ENCODE measurements at places on chromosomes 5 and 9.

GRCh38 chr5:168328814-168329213, 37.4 kb downstream of the WWC1 start:
- no peak for DNase-seq

GRCh38 chr5:80125962-80126480, 90.9 kb downstream of the THBS4 start:
- peak; percentile 23 for DNase-seq

DNA sequence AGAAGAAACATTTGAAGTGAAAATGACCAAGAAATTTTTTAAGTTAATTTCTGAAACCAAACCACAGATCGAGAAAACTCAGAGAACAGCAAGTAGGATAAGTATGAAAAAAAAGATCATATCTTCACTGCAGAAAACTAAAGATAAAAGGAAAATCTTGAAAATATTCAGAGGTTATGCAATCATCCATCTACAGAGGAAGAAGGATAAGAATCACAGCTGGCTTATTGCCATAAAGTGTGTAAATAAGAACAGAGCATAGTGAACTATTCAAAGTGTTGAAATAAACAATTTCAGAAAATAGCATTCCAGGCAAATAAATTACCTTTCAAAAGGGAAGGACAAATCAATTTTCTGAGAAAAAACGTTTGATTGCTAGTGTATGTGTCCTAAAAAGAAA, 1191.7 kb upstream of the CDH6 start:
- DNase-seq: no peak

DNA sequence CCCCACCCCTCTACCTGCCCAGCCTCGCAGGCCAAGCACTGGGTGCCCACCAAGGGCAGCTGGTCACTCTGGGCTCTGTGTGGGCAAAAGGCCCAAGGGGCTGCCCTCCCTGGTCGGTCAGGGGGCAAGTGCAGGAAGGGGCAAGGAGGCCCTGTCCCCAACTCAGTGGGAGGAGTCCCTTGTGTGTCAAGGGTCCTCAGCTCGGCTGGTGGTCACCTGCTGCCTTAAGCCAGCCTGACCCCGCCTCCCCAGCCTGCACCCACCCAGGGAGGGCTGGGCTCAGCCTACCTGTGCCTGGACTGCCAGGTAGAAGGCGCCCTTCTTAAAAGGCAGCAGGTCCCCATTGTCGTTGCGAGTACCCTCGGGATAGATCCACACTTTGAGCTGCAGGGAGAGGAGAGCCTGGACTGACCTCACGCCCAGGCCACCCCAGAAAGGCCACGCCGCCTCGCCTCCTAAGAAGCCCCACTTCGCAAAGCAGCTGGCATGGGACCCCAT, 10.9 kb downstream of the AGPAT2 start:
- DNase-seq: no peak

DNA sequence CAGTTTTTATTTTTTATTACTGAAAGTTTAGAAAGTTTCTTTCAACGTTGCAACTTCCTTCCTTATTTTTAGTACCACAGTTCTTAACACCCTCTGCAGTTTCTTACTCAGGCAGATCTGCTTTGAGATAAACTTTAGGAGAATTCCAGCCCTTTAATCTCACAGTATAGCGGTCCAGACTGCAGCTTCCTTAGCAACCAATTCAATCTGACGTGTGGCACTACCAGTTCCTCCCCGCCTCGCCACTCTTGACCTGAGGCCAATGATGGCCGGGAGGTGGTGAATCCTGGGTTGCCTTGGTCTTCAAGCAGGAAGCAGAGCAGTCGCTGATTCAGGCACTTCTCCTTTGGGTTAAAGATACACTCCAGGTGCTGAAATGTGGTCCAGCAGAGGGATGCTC, 334.3 kb upstream of the TRPC7 start:
- no peak for DNase-seq

DNA sequence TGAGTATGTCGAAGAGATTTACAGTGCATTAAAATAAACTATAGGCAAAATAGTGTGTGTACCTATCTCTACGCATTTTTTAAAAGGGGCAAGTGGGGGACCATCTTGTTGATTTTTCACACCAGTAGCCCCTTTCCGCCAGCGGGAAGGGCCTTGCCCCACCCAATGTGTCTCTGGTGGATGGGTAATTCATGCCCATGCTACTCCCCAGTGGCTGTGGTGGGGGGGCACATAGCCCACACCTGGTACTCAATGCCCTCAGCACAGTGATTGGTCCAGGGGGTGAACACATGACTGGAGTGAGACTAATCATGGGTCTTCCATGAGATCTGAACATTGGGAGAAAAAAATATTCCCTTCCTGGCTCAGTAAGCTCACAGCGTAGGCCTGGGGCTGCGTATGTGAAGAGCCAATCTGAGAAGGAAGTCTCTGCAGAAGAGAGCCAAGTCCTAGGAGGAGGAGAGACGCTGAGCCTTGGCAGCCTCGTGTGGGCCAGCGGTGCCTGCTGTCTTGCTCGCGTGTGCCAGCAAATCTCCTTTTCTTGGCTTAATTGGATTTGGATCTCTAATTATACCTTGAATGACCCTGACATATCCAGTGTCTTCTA, 103.4 kb downstream of the ADAMTS2 start:
- no peak for DNase-seq

DNA sequence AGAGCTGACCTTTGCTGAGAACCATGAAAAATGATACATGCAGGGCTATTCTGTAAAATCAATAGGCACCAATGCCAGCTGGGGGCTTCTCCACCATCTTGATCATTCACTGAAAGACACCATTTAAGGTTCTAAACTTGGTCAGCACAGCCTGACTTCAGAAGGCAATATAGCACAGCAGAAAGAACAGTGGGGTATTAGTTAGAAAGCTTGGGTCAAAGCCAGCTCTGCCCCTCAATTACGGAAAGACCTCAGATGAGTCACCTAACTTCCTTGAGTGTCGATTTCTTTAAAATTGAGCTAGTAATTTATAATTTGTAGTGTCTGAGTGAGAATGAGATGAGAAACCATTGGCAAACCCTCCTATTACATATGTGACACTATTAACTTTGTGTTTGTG, 3.4 kb downstream of the TNC start:
- no peak for DNase-seq

DNA sequence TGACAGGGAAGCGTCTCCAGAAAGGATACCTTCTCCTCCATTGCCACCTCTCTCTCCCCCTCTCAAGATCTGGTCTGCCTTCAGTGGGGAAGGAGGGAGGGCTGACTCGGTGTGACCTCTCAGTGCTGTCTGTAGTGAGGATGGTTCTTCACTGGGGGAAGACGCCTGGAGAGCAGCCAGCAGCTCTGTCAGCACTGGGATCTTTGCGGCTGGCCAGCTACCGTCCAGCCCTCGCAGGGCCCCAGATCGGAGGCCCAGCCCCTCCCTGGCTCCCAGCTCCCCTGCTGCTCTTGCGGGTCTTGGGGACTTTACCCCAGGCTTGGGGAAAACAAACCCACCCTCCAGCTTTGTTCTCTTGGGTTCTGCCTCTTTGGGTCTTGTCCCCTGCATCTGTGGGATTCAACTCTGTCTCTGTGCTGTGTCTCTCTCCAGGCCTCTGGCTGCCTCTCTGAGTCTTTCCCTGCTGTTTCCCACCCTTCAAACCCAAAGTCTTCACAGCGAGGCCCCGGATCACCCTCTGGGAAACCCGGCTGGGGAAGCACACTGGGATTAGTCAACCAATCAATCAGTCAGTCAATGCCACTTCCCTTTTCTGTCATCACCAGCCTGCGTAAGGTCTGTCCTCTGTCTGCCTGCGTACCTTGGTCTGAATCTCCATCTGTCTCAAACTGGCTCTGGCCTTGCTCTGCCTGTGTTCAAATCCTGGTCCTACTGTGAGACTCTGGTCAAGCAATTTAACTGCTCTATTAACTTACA, 23.0 kb downstream of the FGF18 start:
- no peak for DNase-seq

DNA sequence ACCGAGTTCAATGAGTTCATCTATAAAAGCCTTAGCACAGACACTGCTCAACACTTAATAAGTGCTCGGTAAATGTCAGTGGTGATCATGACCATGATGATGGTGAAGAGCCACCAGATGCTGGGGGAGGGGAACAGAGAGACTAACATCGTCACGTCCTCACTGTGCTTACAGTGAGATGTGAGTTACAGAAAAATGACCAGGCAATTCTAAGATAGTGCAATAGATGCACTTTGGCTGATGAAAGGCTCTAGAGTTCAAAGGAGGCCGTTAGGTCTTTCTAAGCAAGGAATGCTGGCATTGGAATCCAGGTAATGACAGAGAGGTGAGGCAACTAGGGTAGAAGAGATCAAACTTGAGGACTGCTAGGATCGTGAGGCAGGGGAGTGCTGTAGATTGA, 36.7 kb downstream of the ARL15 start:
- DNase-seq: no peak

GRCh38 chr5:149799965-149800516, 69.9 kb downstream of the PPARGC1B start:
- DNase-seq: no peak

DNA sequence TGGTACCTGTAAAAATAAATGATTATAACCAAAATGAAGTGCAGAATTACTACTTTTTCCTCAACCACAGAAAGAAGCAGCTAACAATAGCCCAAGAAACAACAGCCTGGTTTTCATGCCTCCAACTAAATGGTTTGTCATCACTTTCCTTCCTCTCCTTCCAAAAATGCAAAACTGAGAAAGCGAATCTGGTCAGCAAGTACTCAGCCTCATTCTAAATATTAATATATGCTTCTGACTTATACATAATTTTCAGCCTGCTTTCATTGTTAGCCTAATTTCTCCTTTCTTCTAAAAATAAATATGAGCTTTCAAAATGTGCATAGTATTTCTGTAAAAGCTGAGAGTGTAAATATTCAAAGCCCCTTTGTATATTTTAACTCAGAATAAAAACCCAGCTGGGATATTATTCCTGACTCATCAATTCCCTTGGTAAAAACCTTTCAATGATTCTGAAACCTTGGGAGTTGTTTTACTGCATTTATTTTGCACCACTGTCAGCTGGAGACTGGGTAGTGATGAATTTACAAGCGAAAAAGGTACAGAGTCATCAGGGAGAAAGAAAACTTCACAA, 21.5 kb downstream of the RXFP3 start:
- DNase-seq: no peak

DNA sequence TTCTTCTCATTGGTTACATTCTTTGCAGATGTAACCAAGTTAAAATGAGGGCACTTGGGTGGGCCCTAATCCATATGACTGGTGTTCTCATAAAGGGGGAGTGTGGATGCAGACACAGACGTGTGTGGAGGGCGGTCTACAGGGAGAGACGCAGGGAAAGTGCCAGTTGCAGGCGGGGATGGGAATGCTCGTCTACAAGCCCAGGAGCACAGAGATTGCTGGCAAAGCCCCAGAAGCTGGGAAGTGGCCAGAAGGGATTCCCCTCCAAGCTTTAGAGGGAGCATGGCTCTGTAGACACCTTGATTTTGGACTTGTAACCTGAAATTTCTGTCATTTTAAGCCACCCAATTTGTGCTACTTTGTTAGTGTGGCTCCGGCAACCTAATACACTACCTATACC, 96.8 kb upstream of the CTSL start:
- DNase-seq: no peak

GRCh38 chr9:129023036-129023907, 4.9 kb downstream of the SH3GLB2 start:
- no peak for DNase-seq

- no peak for DNase-seq
Measured at GRCh38 chr9:86695910-86696424, 251.3 kb downstream of the GAS1 start.

DNA sequence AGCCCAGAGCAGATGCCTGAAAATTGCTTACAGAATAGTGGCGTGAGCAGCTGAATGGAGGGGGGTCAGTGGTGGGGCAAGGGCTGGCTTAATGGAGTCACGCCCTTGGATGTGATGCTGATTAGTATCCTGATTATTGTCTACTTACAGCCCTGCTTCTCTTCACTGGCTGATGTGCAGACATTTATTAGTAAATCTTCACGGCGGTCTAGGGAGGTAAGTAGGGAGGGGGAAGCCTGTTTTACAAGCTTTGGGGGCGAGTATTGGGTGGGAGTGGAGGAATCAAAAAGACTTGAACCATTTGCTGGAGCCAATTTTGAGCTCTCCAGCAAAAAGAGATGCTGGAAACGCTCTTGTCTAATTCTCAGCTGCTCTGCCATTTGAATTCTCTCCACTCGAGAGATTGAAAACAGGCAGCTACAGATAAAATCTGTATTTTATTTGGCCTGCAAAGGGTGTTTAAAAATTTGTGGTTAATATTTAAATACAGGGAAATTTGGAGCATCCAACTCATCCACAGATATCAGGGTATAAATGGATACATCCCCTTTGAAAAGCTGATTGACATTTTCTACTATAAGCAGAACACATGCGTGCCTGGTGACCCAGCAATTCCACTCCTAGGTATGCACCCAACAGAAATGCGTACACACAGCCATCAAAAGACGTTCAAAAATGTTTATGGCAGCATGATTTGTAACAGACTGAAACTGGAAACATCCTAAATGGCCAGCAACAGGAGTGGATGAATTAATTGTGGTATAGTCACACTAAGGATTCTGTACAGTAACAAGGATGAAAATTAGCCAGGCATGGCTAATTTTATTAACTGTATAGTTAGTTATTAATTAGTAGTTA, 19.5 kb upstream of the ALDH1B1 start:
- no peak for DNase-seq

DNA sequence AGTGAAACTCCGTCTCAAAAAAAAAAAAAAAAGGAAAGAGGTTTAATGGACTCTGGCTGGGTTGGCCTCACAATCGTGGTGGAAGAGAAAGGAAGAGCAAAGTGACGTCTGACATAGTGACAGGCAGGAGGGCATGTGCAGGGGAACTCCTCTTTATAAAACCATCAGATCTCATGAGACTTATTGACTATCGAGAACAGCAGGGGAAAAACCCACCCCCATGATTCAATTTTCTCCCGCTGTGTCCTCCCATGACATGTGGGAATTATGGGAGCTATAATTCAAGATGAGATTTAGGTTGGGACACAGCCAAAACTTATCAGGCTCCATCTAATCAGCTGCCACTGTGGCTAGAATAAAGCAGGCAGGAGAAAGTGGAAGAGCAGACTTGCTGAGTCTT, 610.4 kb upstream of the NUDT12 start:
- no peak for DNase-seq

Data from stimulated activated CD4-positive, alpha-beta T cell treated with anti-CD3 and anti-CD28 coated beads, Interleukin-4, amount 100 ng/mL, for 4 hours (primary cell).